ENCODE measurements at places on chromosomes 11 and 22.
A peak's percentile ranks its signal among the peaks of the same experiment; 100 is the strongest.

GRCh38 chr11:859394-860131, 16.9 kb downstream of the TSPAN4 start:
- DNase-seq, result peak; percentile 88

DNA sequence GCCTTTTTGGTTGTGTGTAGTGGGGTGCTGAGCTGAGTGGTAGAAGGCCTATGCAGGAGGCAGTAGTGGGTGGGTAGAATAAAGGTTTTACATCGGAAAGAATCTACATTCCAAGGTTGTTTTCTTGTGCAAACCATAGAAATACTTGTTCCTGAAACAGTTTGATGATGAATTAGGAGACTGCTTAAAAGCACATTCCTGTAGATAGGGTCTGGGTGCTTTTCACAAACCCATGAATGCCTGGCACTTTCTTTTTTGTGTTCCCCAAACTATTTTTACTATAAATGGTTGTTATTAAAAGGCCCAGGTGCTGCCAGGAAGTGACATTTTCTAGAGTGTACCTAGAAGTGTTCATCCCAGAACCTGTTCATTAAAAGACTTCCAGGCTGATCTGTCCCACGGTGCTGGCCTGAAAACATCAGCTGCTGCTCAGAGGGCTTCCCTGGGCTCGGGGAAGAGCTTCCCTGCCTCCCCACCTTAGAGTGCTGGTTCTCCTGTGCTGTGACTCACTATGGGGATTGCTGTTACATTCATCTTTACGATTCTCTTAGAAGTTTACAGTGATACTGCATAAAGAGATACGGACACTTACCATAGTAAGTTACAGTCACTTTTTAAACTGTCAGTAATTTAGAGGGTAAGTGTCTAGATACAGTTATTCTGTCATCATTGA, 27.9 kb downstream of the PPFIA1 start:
- DNase-seq, result no peak

GRCh38 chr11:115916608-115917007, 412.4 kb upstream of the CADM1 start:
- no peak for DNase-seq

GRCh38 chr22:18071968-18072310, 5.9 kb upstream of the PEX26 start:
- no peak for DNase-seq

DNA sequence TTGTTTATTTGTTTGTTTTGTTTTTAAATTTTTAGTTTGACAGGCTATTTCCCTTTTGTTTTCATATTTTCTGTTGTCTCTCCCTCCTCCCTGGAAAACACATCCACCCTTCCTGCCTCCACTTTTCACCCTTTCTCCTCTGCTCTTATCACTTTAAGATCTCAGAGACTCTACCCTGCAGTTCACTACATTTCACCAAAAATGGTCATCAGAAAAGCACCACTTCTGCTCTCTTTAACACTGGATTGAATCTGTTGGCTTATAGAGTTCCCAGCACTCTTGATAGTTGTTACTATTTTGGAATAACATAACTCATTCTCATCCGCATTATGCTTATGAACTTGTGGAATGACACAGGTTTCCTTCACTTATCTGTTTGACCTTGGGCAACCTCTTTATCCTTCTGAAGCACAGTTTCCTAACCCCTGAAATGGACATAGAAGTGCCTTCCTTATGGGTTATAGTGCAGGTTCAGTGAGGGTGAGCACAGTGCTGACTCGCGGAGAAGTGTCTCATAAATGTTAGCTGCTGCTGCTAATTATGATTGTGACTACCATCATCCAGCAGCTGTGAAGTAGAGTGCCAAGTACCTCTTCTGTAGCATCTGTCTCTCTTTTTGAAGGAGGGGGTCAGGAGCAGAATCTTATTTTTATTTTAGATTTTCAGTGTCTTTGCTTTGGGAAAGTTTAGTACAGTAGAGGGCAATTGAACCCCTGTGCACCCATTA, 15.0 kb downstream of the TEAD1 start:
- no peak for DNase-seq

Measured in left cardiac atrium (tissue), 4 donors.